ENCODE measurements at places on chromosomes 6 and 20.

GRCh38 chr6:81708113-81708699 lies 44.3 kb downstream of the TENT5A start:
- no peak for DNase-seq

DNA sequence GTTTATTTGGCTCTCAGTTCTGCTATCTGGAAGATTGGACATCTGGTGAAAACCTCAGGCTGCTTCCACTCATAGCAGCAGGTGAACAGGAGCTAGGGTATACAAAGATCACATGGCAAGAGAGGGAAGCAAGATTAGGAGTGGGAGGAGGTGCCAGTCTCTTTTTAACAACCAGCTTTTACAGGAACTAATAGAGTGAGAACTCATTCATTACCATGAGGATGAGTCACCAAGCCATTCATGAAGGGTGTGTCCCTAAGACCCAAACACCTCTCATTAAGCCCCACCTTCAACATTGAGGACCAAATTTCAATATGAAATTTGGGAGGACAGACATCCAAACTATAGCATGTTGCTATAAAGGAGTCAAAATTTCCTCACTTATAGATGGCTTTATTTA lies 85.4 kb upstream of the HCRTR2 start:
- DNase-seq: no peak

DNA sequence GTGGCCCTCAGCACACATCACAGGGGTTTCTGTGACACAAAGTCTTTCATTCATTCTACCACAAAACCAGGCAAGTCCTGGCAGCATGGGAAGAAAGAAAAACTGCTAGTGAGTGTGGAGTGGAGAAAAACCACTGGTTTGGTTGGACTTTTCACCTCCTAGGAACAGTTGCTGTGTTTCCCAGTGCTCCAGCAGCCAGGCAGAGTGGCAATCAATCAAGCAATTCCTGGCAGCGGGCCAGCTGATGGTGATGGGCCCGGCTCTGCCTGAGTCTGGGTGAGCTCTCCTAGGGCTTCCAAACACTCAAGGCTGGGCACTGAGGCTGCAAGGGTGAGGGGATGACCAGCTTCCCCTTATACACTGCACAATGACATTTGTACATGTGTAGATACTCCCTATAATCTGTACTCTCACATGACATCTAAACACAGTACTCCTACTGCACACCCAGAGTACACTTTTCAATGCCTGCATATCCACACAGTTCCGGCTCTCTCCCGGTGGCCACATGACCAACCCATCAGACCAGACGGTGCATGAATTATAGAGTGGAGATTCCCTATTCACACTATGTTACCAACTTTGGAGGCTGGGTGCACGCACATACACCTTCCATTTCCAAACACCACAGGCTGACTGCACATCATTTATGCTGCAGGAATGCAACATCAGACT lies 156.6 kb downstream of the UNC5CL start:
- DNase-seq: no peak

- no peak for DNase-seq
These were observed 348.1 kb downstream of the CDC5L start for GRCh38 chr6:44735630-44735963.

Data from D341Med (cell line).